Left hindlimb (tissue), 1 donor: ENCODE measurements at places on chromosomes 1 and 21.
A peak's percentile ranks its signal among the peaks of the same experiment; 100 is the strongest.

DNA sequence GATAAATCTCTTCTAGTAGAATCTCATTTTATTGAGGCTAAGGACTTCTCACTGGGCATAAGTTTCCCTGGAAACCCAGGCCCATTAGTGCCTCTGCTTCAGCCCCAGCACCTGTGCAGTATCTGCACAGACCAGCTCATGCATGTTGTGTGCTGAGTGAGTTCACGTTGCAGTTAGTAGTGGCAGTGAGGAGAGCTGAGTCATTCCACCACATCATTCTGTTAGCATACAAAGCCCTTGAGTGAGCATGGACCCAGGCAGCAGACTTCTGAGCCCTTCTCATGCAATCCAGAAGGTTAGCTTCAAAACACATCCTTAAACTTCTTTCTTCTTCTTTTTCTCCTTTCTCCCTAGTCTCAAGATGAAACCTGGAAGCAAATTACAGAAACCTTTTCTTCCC lies 45.8 kb upstream of the NTPCR start:
- no peak for DNase-seq

DNA sequence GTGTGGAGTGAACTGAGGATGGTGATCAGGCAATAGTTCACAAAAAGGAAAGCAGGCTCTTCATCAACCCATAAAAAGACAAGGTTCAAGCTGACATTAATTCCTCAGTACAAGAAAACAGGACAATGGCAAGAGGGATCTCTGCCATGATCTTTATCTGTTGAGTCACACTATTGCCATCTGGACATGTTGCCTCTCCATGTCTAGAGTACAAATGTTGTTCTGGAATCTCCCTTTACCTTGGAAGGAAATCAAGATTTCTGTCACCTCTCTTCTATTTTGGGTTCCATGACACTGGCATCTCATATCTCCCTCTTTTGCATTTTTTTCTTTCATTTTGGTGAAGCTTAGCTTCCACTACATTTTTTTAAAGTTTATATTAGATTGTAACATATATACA lies 329.1 kb downstream of the USP25 start:
- DNase-seq, result no peak

DNA sequence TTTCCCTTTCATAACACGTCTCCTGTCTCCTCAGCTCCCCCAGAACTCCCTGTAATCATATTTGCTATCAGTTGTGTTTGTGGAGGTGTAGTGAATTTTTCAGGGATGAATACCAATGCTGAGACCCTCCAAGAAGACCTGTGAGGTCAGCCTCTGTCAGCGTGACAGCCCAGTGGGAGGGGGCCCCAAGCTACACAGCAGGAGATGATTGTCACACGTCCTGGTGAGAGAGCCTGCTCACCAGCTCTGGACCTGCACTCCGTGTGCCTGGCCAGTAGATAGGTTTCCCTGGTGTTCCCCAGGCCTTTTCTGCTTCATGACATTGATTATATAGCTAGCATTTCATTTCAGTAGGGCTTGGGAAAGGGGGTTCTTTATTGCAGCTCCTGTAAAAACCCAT lies 421.5 kb downstream of the KIF26B start:
- DNase-seq, result no peak

- DNase-seq, result no peak
Observed at GRCh38 chr1:231116738-231117137, 45.1 kb upstream of the TRIM67 start.

GRCh38 chr1:9078015-9078751 lies 8.7 kb upstream of the SLC2A5 start:
- DNase-seq, result no peak

DNA sequence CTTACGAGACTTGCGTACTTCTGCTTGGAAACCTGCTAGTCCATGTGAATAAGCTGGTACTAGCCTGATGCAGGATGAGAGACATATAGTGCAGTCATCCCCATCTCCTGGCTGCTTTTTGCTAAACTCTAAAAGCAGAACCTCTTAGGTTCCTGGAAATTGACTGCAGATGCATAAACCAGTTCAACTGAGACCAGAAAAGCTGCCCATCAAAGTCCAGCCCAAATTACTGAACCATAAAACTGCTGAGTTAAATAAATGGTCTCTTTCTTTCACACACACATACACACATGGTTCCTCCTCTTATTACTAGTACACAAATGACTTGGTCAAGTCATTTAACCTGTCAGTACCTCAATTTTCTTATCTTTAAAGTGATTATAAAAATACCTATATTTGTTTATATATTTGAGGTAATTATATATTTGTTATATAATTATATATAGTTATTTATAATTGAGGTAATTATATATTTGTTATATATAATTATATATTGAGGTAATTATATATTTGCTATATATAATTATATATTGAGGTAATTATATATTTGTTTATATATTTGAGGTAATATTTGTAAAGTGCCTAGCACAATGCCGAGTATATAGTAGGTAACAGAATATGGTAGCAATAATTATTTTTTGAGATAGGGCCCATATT lies 25.2 kb upstream of the RABGAP1L start:
- DNase-seq, result no peak

GRCh38 chr1:58850636-58851035 lies 66.8 kb upstream of the JUN start:
- no peak for DNase-seq

- DNase-seq, result no peak
Observed at GRCh38 chr1:180503280-180503862, 994 bp upstream of the ACBD6 start.

GRCh38 chr1:26820784-26821269 lies 5.7 kb upstream of the ZDHHC18 start:
- no peak for DNase-seq

DNA sequence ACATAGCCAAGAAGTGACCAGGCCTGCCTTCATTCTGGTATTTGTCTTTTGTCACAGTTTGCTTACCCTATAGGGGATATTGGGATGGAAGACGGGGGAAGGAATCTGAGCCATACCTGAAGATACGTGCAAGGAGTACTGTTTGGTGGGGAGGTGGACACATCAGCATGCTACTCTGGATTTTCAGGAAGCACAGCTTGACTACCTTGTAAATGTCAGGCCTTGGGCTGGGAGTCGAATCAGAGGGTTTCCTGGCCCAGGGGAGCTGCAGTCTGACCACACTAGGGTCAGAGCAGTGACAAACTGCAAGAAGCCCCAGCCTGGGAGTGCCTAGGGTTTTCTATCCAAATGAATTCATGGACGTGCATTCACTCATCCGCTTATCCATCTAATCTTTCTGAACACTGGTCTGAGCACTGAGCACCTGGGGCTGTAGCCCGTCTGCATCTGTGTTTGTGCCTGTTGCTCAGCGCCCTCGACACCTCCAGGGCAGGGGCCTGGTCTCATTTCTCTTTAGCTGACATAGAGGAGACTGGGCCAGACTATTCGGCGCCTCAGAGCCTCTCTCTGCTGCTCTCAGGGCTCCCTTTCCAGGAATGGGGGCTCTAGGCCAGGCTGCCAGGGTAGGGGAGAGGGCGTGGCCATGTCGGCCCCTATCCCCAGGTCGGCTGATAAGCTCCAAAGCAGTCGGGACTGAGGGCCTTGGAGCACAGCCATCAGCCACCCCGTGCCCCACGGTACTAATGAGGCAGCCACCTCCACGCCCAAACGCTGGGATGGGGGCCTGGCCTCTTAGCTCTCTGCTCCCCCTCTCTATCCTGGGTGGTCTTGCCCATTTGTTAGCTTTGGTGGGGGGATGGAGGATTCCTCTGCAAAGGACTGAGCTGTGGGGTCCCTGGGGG lies 47.0 kb upstream of the SLC2A1 start:
- no peak for DNase-seq

- no peak for DNase-seq
Observed at GRCh38 chr1:198528364-198528763, 12.1 kb downstream of the ATP6V1G3 start.

- DNase-seq, result no peak
Observed at GRCh38 chr1:11980676-11980972, 380 bp downstream of the MFN2 start.

DNA sequence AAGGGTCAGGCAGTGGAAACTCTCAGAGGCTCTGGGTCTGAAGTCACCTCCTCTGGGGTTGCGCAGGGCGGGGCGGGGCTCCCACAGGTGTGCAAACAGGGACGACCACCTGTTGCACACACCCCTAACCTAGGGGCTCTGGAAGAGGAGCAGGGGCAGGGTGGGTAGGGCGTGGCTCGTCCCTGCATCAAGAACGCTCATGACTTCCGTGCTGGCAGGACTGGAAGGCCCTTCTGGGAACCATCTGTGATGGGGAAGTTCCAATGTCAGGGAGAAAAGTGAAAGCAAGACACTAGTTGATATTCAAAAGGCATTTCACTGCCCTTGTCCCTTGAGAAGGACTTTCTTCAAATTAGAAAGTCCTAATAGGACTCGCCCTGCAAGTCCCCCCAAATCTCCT lies 22.1 kb upstream of the CLSTN1 start:
- peak; percentile 31 for DNase-seq

DNA sequence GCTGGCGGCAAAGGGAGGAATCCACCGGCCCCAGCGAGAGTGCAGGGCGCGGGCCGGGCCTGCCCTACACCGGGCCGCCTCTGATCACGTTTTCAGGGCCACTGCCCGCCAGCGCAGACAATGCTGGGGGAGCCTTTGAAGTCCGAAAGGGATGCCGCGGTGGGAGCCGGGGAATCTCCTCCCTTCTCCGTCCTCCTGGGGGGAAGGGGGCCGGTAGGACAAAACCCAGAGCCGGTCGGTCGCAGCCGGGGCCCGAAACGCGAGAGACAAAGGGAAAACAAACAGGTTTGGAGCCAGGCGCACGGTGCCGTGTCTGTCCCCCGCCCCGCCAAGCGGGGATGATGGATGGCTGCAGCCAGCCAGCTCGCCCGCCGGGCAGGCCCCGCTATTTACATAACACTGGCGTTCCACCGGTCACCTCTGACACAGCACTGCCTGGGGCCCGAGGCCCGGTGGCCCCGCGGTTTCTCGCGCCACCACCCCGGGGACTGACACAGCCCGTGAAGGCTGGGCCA lies 92.0 kb downstream of the CASZ1 start:
- no peak for DNase-seq

DNA sequence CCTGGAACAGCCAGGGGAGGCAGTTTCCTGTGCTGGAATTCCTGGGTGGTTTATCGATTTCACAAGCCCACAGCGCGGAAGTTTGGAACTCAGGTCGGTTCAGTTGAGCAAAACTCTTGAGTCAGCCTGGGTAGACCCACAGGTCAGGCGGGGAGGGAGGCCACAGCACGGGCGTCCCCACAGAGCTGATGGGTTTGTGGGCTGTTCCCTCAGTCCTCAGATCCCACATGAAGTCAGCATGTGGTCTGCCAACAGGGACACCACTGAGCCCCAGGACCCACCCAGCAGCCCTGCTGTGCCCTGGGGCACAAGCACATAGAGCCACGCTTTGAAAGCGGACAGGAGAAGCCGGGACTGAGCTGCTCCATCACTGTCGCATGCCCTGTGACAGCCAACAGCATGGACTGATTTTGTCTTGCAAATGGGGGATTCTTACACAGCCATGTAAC lies 17.4 kb downstream of the BMP8A start:
- peak; percentile 59 for DNase-seq

GRCh38 chr21:33976082-33977016 lies 60.7 kb upstream of the ATP5PO start:
- DNase-seq, result peak; percentile 74

DNA sequence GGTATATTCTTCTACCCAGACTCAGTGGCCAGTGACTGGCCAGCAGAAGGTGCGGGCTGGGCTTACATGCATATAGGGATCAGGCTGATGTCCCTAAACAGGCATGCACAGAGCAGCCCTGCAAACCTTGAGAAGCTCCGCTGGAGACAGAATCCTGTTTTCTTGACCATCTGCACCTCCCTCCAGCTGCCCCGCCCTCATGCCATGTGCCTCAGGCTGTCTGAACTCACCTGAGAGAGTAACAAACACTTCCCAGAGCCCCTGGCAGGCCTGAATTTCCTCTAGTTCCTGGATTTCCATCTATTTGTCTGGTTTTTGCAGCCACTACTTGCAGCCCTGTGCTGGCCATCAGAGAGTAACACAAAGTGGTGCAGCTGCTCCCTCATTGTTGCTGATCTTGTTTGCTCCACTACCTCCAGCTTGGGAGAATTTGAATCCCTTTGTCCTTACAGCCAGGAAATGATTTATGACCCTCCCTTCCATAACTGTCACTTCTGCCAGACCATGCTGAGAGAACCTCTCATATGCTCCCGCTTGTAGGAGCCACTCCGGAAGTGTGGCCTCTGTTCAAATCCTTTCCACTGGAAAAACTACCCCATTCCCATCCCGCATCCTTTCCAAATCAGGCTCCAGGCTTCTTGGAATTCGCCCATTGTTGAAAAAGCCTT lies 113.6 kb downstream of the NMNAT2 start:
- DNase-seq, result no peak
